Vagina (tissue), 2 donors: ENCODE measurements at places on chromosomes 6 and 20.

GRCh38 chr6:31767096-31767645, 4.7 kb downstream of the SAPCD1 start:
- H3K4me3 ChIP-seq, result no peak overlapping the region
- H3K27me3 ChIP-seq, result no peaks in the 10 kb centered on the region
- no peaks in the 10 kb centered on the region for H3K4me1 ChIP-seq
- H3K27ac ChIP-seq, result no peak overlapping the region

DNA sequence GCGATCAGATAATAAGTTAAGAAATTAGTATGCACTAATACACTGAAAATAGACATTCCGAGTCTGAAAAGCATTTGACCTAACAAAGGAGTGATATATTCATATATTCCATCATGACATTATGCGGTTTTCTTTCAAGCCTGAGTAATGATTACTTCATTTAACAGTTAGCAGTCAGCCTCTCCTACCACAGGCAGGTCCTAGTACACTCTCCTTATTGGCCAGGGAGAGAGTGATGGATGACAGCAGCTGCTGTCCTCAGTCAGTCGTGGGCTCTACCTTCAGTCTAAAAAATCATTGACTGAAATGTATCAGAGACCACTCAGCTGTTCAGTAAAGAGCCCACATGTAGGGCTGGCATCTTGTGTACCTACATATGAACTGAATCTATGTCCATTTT, 33.2 kb upstream of the VGLL2 start:
- H3K27me3 ChIP-seq, result no peaks in the 10 kb centered on the region
- no peaks in the 10 kb centered on the region for H3K36me3 ChIP-seq
- H3K4me3 ChIP-seq, result no peak overlapping the region
- no peak overlapping the region for H3K27ac ChIP-seq

DNA sequence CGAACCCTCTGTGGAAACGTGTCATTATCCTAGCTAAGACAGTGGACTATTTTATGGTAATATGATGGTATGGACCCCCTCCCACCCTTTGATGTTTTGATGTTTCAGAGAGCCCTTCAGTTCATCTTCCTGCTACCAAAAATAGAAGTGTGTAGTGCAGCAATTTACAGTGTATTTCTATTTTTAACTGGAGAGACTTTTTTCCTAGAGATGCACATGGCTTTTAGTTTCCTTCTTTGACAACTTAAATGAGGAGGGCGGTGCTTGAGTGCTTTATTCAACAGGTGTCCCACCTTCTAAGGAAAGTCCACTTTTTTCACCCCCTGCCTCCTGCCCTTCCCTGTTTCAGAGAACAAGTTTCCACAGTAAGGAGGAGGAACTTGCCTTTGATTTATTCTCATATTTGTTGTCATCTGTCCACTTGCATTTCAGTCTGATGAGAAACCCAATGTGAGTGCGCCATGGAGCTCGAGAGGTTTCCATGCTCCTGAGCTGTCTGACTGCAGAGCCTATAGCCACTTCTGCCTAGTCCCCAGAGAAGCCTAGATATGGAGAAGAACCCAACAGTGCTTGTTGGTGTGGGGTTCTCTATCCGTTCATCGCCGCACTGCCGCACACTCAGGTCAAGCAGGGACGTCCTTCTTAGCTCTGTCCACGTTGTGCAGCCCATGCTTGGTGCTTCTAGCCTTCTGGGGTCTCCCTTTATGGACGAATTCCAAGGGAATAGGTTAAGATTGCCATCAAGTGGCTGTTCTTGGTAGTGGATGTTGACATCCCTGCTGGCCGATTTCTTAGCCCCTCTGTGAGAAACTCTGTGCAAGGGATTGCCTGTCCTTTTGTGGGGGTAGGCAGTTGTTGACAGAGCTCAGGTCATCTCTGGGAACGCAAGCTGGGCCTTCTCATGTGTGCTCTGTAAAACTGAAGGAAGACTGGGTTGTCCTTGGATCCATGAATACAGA, 144.2 kb downstream of the JARID2 start:
- no peaks in the 10 kb centered on the region for H3K36me3 ChIP-seq
- peaks cover 24% of the 10 kb centered on the region for H3K4me1 ChIP-seq
- no peak overlapping the region for H3K4me3 ChIP-seq

- H3K36me3 ChIP-seq, result no peaks in the 10 kb centered on the region
- no peak overlapping the region for H3K27ac ChIP-seq
- H3K27me3 ChIP-seq, result no peaks in the 10 kb centered on the region
- H3K4me3 ChIP-seq, result no peak overlapping the region
These were observed 86.4 kb upstream of the POU3F2 start for GRCh38 chr6:98747960-98748359.

DNA sequence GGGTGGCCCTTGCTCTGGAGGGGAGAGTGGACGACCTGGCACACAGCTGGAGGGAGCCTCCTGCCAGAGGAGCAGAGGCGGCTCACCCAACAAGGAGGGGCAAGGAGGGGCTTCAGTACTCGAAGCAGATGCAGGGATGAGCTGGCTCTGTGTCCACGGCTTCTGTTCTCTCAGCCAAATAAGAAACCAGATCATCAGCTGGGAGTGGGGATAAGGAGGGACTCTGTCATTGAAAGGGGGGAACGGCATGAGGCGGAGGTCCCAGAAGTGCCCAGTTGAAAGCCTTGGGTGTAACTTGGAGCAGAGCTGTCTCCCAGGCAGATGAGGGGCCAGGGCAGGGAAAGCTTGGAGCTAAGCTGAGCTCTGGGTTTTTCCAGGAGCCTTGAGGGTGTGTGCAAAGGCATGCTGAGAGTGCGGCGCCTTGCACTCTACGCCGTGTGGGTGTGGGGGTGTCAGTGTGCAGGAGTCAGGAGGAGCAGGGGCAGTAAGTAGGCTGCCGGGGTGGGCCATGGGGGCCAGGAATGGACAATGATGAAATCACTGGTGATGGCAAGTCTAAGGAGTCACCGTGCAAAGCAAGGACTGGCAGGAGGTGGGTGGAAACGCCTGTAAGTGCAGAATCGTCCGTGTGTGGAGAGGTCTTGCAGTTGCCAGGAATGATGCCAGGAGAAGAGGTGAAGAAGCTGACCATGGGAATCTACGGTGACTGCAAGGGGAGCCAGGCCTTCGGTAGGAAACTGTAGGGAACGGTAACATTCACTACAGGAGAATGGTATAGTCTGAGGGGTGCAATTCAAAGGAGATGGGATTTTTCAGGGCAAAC, 85.4 kb upstream of the FOXQ1 start:
- H3K4me1 ChIP-seq, result no peaks in the 10 kb centered on the region
- H3K27me3 ChIP-seq, result no peaks in the 10 kb centered on the region
- H3K36me3 ChIP-seq, result no peaks in the 10 kb centered on the region
- DNase-seq, result no peak
- no peak overlapping the region for H3K4me3 ChIP-seq

- peak overlapping the region; percentile 99 for H3K27ac ChIP-seq
- no peak for DNase-seq
- no peaks in the 10 kb centered on the region for H3K36me3 ChIP-seq
- no peaks in the 10 kb centered on the region for H3K27me3 ChIP-seq
- H3K4me1 ChIP-seq, result peaks cover 31% of the 10 kb centered on the region
These were observed 689 bp upstream of the PFDN4 start for GRCh38 chr20:54207053-54207742.

DNA sequence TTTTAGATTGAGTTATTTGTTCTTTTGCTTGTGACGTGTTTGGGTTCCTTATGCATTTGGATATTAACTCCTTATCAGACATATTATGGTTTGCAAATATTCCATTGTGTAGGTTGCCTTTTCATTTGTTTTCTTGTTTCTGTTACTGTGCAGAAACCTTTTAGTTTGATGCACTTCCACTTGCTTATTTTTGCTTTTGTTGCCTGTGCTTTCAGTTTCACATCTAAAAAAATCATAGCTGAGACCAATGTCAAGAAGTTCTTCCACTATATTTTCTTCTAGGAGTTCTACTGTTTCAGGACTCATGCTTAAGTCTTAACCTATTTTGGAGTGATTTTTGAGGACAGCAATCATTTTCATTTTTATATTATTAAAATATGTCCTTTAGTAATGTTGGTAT, 113.5 kb downstream of the EPM2A start:
- H3K27ac ChIP-seq, result no peak overlapping the region
- no peak overlapping the region for H3K4me3 ChIP-seq
- no peaks in the 10 kb centered on the region for H3K36me3 ChIP-seq
- H3K27me3 ChIP-seq, result no peaks in the 10 kb centered on the region
- DNase-seq, result no peak
